ENCODE measurements at places on chromosomes 11 and 22.

DNA sequence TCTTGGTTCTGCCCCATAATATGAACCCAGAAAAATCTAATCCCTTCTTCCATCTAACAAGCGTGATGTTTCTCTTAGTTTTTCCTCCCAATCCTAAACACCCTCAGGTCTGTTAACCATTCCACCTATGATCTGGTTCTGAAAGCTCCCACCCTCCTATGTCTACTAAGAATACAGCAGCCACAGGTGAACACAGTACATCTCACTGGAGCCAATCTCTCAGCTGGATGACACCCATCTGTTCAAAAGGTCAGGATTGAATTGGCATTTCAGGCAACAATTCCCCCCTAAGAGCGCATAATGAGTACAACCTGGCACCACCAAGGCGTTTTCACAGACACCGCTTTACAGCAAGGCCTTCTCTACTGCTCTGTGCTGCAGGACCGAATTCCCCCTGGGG is 19.0 kb upstream of the APOA1 start:
- DNase-seq: no peak

DNA sequence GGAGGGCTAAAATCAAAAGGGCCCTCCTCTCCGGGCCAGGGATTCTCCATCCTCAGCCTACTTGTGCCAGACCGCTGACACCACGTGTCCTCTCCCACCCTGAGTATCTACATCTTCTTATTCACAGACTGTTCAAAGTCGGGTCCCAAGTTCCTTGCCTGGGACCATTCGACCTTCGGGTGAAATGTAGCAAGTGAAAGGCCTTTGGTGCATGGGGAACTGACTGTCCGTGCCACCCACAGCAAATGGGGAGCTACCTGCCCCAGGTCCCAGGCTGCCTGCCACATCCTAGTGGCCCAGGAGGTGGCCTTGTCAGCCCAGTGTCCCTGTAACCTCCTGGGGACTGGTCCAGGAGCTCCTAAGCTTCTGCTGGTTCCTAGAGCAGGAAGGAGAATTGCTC is 67.3 kb downstream of the RTL6 start:
- DNase-seq: no peak

DNA sequence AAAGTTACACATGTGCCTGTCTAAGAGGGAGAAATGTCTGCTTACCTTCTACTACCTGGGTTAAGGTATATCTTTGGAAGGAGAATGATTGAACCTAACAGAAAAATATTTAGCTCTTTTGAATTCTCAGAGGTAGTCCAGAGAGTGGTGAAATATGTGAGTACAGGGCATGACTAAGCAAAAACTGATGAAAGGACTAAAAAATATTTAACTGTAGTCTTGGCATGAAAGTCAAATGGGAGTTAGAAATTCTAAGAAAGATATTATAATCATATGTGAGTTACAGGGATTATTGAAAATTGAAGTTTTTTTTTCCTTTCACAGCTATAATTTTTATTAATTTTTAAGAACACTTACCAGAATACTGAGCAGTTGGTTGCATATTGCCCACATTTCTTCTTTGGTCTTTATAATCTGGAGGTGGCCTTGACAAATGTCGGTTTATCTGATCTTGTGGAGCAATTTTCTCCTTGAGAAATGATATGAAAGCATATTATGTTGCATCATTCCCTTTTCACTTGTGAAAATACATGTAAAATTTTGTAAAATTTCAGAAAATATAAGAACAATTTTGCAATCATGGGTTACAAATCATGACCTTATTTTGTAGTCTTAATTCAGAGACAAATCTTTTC is 61.4 kb upstream of the MTMR2 start:
- DNase-seq: no peak

GRCh38 chr11:67271541-67272284 is 5.4 kb downstream of the GRK2 start:
- peak; percentile 59 for DNase-seq

- no peak for DNase-seq
These were observed 2.7 kb downstream of the CCND1 start for GRCh38 chr11:69643646-69644045.

- no peak for DNase-seq
These were observed 102.8 kb downstream of the GGTLC2 start for GRCh38 chr22:22746963-22747933.

GRCh38 chr11:92278791-92279433 is 54.3 kb downstream of the FAT3 start:
- no peak for DNase-seq

DNA sequence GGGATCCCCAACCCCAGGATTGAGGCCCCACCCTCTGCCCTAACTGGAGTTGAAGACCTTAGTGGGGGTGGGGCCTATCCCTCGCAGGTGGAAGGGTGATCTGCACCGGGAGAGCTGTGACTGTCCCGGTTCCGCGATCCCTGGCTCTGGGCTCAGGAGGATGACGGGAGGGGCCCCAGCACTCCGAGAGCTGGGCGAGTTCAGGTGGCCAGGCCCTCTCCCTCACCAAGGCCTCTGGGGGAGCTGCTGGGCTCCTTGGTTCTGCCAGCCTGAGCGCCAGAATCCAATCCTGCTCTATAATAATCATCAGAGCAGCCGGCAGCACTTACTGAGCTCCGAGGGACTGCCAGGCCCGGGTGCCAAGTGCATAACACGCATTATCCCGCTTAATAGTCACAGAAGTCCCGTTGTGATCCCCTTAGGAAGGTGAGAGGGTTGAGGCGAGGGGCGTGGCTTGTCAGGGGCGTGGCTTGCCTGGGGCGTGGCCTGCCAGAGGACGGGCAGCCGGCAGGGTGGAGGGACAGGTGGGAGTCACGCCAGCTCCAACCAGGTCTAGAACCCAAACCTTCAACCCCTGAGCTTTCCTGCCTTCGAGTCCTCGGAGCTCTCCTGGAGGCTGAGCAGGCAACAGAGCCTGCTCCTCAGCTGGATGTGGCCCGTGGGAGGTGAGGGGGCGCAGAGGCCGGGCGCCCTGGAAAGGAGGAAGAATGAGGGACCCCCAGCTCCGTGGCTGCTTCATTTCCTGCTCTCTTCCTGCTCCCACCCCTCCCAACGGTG is 7.3 kb upstream of the SYT7 start:
- DNase-seq: peak; percentile 51

DNA sequence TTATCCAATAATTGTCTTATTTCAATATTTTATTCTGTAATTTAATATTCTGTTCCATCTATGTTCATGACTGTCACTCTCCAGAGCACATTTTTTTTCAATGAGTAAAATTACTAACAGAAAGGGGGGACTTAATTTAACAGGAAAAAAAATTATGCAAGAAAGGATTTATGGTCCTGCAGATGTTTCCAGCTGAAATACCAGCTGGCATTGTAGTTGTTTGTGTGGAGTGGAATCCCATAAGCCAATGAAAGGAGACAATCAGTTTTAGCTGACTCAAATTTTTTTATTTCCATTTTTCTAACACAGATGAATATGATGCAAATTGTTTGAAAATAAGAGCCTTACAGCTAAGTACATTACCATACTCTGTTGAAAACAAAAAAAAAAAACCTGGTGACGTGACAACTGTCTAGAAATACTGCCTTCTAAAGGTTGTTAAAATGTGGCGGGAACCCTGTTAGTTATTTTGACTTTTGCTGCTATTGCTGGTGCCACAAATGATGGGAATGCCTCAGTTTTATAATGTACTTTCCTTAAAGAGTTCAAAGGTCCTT is 389.1 kb downstream of the ETS1 start:
- DNase-seq: no peak

DNA sequence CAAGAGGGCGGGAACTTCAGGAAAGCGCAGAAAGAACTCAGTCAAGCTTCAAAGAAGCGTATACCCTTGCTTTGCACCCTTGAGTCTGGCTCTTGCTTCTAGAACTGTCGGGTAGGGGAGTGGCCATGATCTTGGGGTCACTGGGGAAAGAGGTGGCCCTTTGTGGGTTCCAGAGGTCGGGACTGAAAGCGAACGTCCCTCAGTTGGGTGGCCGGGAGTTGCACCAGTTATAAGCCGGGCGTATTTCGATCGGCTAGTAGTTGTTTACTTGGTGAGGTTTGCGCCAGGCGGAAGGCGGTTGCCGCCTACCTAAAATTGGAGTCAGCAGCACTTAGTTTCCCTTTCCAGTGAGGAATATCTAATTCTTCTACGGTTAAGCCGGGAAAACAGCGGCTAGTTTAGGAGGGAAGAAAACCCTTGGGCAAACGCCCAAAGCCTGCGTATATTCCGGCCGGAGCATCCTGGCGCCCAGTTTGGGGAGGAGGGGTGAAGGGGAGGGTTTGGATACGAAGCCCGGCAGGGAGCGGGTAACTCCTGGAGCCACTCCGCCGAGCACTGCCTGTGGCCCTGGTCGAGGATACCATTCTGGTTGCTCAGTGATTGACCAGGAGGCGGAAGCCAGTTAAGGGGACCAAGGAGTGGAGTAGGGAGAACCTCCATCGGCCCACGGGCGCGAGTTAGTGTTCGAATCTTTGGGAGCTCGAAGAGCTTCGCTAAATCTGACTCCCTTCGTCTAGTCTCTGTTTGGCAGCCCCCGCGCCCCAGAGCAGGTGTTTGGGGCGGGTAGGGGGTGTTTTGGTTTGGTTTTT is 807 bp upstream of the WT1 start:
- no peak for DNase-seq

GRCh38 chr11:92411431-92411830 is 186.8 kb downstream of the FAT3 start:
- DNase-seq: no peak

Data from effector memory CD8-positive, alpha-beta T cell (primary cell).